ENCODE measurements at places on chromosomes 11 and 22.

GRCh38 chr22:42303396-42304323 lies 33.2 kb upstream of the TCF20 start:
- DNase-seq = peak; percentile 30

DNA sequence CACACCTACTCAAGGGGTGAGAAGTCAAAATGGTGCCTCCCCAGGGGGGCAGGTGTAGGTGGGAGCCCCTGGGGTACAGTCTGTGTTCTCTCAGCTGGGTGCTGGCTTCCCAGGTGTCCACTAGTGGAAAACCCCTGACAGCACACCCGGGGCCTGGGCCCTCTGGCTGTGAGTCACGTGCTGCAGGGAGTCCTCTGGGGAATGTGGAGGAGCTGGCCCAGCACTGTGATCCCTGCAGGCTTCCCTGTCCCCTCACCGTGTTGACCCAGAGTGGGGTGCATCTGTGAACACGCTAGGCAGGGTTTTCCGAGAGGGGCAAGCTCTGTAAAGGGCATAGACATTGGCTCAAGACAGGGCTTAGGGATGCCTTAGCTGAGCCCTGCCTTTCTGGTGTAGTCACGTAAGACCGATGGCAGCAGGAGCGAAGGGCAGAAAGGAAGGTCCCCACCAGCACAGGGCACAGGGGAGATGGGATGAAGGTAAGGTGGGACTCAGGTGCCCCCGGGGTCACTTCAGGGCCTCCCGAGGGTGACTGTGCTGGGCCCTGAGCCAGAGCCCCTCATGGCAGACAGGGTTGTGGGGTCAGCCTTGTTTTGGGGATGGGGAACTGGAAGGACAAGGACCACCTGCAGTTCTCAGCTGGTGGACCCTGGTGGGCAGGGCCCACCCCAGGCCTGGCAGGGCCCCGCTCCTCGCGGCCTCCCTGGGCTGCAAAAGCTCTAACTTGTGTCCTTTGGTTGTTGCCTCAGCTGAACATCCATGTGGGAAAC lies 14.1 kb downstream of the DERL3 start:
- DNase-seq = no peak

DNA sequence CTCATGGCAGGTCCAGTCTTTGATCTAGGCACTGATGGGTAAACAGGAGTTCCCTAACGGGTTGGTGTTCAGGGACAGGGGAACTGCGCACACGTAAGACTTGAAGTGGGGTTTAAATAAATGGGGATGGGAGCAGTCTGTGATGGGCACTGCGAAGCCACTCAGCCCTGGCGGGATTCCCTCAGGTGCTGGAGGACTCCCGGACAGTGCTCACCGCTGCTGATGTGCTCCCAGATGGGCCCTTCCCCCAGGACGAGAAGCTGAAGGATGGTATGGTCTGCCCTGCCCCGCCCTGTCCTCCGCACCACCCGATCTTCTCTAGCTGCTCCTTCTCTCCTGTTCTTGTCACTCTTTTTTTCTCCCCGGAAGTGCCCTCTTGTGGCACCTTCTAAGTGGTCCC lies 9.5 kb downstream of the CCDC134 start:
- no peak for DNase-seq

- peak; percentile 96 for DNase-seq
Observed at GRCh38 chr11:113314389-113315301, at the start of gene TTC12. TTC12 (plus strand) TSS chr11:113314583; CDS start chr11:113316258, 1,675 bp downstream.

- DNase-seq = peak; percentile 44
Observed at GRCh38 chr22:39907605-39908097, 6.8 kb downstream of the GRAP2 start.

DNA sequence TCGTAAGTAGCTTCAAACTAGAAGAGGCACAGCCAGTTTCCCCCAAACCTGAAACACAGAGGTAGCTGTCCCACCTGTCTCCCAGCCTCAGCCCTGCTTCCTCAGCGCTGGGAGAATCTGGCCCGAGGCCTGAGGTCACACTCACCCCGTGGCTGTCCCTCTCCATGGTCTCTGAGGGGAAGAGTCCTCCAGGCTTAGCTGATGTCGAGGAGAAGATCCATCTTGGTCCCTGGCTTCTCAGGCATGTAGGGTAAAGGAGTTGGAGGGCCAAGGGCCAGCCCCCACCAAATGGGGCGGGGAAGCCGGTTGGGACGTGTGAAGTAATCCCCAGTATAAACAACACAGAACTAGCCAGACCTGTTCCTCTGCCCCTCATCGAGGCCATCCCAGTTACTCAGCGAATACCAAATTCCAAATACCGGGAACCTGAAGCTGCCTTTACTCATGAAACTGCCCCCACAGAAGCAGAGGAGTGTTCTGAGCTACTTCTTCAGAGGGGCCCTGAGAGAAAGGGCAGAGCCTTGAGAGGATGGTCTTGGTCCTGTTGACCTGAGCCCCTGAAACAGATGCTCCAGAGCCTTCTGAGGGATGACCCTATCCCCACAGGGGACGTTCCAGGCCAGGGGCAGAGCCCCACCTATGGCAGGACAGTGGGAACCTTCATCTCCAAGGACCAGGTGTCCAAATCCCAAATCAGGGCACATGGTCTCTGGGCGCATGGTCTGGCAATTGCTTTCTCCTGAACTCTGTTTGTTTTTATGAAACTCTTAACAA lies at the start of gene TMPRSS13:
TMPRSS13 (minus strand) TSS at position 261 of the 774 bp plus-strand sequence; CDS start at position 166, 95 bp downstream.
- no peak for DNase-seq

DNA sequence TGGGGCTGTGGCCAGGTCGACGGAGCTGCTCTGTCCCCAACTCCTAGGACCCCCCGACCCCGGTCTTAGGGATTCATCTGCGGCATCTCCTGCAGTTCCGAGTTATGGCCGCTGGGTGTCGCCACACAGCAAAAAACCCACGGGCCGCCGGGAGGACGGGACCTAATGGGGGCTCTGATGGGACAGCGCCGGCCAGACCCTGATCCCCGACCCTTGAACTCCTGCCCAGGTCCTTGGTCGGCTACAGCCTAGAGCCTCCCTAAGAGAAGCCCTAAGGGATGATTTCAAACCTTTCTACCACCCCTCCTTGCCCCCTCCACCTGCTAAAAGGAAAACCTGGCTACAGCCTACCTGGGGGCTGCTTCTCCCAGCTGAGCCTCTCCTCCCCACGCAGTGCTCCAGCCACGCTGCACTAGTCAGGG lies 30.8 kb upstream of the LRRC10B start:
- peak; percentile 59 for DNase-seq
